ENCODE measurements at places on chromosomes 3 and 15.

GRCh38 chr15:41476416-41477048 lies 17.1 kb upstream of the ITPKA start:
- DNase-seq, result no peak

DNA sequence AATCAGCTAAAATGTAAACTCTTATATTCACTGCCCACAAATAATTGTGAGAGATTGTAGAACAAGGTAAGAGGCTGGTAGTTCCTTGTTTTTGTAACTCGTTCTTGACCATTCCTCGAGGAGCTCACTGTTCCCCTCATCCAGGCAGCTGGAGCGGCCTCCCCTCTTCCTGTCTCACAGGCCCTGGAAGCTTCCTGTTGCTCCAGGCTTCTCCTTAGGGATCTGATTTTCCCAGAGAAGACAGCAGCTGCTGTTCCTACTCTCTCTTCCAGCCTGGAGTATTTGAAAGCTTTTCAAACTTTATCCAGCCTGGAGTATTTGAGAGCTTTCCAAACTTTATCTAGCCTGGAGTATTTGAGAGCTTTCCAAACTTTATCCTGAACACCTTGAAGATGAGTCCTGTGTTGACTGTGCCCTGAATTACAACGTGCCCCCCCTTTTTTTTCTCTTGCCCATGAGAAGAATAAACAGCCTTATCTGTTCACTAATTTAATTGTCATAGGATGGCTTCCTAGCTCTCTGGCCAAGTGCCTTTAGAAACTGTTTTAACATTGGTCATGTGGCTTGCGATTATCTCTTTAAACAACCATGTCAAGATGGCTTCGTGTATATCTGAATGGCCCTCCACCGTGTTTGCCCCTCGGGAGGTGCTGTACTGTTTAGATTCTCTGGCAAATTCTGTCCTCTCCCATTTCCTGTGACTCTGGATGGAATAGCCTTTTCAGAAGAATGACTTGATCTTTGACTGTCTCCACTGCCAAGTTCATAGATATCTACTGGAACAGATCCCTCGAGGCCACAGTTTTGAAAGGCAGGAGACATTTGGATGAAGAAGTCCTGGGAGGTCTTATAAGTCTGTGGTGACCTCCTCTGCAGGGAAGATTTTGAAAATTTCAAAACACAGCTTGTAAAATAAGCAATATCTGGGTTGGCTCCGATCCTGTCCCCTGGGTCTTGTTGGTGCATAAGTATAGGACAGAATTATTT lies 4.8 kb downstream of the ADAMTSL3 start:
- no peak for DNase-seq

DNA sequence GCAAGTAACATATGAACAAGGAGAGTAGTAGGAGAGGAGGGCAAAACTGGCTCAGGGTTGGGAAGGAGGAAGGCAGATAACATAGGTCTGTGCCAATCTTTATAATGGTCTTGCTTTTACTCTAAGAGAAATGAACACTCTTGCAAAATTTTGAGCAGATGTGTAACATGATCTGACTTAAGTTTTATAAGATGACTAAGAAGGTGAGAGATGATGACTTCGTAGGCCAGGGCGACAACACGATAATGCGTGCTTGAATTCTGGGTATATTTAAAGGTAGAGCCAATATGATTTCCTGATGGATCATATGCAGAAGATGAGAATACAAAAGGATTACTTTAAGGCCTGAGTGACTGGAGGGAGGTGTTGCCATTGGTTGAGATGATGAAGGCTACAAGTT lies 265.4 kb upstream of the KCNMB2 start:
- DNase-seq, result no peak

GRCh38 chr3:133792171-133792763 lies 13.3 kb upstream of the SRPRB start:
- DNase-seq, result no peak

GRCh38 chr3:11613851-11614487 lies 29.7 kb downstream of the VGLL4 start:
- no peak for DNase-seq

GRCh38 chr15:65887565-65887964 lies 18.3 kb downstream of the RAB11A start:
- DNase-seq, result no peak

DNA sequence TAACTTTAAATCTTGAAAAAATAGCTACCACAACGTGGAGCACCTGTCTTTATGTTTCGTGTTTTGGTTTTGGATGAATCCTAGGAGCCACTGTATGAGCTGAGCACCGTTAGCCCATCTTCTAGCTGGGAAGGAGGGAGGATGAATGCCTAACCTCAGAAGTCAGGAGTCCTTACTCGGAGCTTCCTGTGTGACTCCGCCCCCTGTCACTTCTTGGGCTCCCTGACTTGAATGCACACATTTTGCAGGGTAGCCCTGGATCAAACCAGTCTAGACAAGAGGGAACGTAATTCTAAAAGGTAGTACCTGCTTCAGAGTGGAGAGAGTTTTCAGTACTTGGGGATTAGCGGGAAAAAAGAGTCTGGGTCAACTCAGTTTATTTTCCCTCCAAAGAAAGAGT lies 5.3 kb downstream of the GABRA5 start:
- no peak for DNase-seq

All from neural crest cell (in vitro differentiated cells).